ENCODE measurements at places on chromosomes 3 and 15.

DNA sequence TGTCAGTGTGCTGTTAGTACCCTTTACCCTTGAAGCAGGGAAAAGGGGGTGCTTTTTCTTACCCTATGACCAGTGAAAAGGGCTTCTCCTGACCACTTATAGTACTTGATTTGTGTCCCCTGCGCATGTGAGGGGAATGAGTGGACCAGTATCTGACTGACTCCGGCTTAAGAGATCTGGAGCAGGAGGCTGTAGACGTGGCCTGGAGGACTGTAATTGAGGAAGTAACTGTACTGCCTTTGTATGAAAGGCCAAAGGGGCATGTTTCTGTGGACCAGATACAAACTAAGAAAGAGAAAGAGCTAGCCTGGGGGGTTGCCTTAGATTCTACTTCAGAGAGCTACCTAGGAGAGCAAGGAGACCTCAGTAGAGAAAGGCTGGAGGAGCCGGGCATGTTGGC is 89.9 kb upstream of the TBL1XR1 start:
- no peak for DNase-seq

- no peak for DNase-seq
Observed at GRCh38 chr15:70974004-70974832, 81.6 kb downstream of the LRRC49 start.

DNA sequence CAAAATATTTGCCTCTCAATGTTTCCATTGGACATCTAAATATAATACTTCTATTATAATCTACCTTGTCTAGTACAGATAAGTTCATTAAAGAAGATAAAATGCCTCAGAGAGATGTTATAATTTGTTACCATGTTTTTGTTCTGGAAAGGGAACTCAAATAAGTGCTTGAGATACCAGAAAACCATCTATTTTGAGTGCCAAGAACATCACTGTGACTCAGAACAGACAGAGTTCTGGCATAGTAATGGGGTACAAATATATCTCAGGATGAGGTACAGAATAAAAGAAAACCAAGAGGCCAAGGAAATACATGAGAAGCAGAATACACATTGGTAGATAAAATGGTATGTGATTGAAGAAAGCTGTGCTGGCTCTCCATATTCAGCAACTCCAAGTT is 58.9 kb downstream of the IMPG2 start:
- no peak for DNase-seq

- DNase-seq: no peak
Observed at GRCh38 chr3:18864933-18865731, 283.2 kb upstream of the KCNH8 start.

DNA sequence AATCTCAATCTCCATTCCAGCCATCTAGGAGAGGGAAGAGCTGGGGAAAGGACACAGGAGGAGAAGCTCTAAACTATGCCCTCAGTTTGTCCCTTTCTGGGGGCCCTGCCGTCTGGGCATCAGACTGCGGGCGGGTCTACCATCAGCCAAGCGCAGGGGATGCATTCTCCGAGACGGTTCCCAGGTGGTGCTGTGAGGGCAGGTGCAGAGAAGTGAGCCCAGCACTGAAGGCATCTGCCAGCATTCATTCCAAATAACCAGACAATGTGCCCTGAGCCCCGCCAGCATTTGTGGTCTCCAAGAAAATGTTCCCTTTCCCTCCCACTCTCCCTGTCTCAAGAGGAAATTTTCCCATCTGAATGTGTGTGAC is 265.7 kb downstream of the XXYLT1 start:
- no peak for DNase-seq

- no peak for DNase-seq
Observed at GRCh38 chr15:66653852-66654251, 48.2 kb upstream of the SMAD6 start.

DNA sequence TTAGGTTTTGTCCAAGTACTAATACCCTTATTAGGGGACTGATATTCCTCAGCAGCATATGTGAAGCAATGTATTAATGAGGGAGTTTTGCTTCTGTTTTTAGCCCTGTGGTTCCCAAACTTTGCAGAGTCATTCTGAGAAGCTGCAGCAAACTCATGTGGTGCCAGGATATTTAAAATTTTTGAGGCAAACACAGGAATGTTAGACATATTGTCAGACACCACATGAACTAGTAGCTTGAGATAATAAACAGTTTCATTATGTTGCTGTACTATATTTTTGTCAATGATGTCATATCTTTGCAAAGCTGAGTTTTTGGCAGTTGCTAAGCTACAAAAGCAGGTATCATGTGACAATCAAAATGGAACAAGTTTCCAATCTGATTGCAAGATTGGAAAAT is 36.6 kb downstream of the ATP6V1A start:
- DNase-seq: no peak

DNA sequence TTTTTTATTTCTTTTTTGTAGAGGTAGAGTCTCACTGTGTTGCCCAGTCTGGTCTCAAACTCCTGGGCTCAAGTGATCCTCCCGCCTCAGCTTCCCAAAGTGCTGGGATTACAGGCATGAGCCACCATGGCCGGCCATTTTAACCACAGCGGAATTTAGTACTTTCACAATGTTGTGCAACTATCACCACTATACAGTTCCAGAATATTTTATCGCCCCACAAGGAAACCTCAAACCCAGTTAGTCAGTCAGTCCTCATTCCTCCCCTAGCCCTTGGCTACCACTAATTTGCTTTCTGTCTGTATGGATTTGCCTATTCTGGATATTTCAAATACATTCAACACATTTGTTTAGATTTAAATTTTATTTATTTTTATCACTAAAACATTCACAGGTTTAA is 15.5 kb upstream of the HOMER2 start:
- no peak for DNase-seq

DNA sequence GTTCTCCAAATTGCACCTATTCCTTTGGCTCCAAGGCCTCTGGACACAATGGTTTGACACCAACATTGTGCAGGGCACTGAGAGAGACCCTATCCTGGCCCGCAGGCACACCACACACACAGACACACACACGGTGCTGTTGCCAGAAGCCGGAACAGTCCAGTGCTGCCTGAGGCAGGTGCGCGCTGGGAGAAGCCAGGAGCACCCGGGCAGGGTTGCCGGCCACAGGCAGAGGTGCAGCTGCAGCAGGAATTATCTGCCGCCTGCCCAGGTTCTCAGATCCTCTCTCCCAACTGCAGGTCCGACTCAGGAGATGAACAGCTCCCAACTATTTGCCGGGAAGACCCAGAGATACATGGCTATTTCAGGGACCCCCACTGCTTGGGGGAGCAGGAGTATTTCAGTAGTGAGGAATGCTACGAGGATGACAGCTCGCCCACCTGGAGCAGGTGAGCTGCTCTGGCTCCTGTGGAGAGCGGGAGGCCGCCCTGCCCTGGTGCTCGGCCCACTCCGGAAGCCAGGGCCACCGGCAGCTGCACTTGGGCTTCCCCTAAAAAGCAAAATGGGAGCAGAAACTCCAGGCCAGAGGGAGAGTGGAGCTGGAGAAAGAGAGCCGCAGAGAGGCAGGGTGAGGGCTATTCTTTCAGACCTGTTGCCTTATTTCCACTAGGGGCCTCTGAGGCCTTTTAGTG is 42.9 kb downstream of the CHDH start:
- DNase-seq: no peak

DNA sequence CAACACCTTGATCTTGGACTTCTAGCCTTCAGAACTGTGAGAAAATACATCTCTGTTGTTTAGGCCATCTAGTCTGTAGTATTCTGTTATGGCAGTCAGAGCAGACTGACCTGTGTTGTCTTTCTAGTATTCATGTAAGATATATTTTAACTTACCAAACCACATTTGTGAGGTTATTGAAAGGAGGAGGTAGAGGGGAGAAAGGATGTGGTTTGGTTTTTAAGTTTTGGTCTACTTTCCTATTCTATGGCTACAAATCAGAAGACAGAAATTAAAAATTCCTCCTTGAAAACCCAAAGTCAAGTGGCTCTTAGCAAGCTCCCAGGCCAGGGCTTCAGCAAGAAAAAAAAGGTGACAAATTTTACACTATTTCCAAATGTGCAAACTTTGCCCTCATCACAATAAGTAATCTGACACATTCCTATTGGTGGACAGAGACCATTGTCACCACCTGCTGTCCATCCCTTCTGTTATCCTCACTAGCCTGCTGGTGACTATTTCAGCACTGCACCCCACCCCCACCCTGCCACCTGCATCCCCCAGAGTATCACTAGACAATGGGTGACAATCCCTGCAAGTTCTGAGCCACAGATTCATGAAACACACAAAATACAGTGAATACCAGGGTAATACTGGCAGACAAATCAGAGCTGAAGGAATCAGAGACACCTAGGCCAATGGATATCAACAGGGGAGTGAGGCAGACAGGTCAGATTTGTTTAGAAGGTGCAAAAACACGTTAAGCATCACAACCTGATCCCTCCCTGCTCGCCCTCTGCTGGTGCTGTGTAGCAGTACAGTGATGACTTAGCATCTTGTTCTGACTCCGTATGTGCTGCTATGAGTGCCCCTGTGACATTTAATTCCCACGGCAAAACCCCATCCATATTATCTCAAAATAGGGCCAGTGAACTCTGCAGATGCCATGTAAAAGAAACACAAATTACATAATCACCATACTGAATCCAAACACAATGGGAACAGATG is 79.0 kb upstream of the DCLK3 start:
- no peak for DNase-seq

GRCh38 chr3:106296062-106296461 is 427.2 kb upstream of the CBLB start:
- DNase-seq: no peak

GRCh38 chr15:56798639-56799038 is 65.3 kb upstream of the ZNF280D start:
- no peak for DNase-seq

DNA sequence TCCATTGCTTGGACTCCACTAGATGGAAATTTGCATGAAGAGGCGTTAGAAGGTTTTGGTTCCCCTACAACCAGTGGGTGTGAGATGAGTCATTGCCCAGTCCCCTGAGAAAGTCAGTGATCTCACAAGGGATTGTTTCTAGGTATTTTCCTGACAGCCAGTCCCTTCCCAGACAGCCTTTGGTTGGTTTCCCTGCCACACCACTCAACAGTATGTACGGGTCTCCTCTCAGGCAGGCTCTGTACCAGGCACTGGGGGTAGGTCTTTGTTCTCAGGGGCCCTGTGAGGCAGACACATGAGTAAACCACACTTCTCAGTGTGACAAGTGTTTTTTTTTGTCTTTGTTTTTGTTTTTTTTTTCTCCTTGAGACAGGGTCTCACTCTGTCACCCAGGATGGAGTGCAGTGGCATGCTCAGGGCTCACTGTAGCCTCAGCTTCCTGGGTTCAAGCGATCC is 4.0 kb downstream of the LAMP3 start:
- no peak for DNase-seq

DNA sequence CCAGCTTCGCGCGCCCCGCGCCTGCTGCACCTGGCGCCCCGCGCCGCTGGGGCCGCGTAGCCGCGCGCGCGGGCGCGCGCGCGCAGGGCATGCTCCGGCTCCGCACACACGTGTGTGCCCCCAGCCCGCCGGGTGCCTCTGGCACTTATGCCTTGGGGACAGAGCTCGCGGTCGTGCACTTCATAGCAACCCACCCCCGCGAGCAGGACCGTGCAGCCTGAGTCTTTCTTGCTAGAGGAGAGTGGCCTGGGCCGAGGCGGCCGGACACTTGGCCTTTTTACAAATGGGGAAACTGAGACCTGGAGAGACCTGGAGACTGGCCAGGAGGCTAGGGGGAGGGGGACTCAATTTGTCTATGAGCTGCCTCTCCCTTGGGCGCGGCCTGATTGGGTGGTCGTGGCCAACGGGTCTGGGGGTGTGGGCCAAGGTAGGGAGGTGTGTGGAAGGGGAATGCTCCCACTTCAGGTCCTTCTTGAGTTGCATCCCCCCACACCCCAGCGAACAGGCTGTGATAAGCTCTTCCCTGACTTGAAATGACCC is 562 bp downstream of the NBEAL2 start:
- DNase-seq: no peak

- DNase-seq: no peak
Observed at GRCh38 chr3:161310649-161311423, 60.5 kb downstream of the SPTSSB start.

DNA sequence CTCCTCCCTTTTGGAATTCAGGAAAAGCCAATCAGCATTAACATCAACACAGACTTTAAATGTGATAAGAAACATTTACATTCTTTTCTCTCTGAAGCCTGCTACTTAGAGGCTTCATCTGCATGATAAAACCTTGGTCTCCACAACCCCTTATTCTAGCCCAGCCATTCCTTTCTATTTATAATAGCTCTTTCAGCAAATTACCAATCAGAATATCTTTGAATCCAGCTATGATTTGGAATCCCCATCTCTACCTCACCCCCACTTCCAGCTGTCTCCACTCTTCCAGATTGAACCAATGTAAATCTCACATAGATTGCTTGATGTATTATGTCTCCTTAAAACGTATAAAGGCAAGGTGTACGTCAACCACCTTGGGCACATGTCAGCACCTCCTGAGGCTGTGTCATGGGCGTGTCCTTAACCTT is 139.7 kb downstream of the TUSC7 start:
- DNase-seq: no peak

- no peak for DNase-seq
Observed at GRCh38 chr3:101878589-101878988, 29.3 kb downstream of the NFKBIZ start.

DNA sequence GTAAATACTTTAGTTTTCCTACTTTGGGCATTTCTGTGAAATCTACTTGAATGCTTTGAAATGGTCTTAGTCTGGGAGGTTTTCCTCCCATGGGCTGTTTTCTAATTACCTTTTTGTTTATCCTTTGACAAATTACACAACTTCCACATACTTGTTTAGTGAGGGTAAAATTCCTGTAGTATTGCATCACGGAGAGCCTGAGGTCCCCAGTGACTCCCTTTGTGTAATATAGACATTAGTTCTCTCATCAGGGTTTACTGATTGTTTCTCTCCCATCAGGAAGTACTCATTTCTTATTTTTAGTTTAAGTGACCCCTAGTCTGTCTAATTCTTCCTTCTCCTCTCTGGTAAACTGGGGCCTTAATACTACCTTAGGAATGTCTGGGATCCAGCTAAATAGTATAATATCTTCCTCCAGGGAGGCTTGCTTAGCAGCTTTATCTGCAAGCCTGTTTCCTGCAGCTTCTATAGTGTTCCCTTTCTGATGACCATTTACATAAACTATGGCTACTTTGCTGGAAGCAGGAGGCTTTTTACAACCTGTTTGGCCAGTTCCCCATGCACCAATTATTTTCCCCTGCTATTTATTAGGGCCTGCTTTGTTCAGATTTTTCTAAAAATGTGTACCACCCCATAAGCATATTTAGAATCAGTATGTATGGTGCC is 87.2 kb upstream of the XCR1 start:
- DNase-seq: no peak

DNA sequence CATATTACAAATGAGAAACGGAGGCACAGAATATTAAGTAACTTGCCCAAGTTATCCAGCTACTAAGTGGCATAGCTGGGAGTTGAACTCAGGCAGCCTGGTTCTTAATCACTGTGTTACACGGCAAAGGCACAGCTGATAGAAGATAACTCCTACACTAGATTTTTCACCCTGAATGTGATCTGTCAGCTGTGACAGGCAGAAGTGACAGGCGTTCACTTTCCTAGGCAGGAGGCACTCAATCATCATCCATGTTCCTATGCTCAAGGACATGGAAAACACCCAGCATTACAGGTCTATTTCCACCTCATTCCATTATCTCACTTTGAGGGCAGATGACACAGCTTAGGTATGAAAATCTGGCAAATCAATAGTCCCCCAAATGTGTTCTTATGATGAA is 35.6 kb downstream of the TBC1D2B start:
- no peak for DNase-seq

Measured in C1 segment of cervical spinal cord (tissue), 14 donors.